ENCODE measurements at places on chromosomes 6 and 20.
A peak's percentile ranks its signal among the peaks of the same experiment; 100 is the strongest.

GRCh38 chr20:9877932-9878495 lies 39.1 kb upstream of the PAK5 start:
- no peak for DNase-seq

DNA sequence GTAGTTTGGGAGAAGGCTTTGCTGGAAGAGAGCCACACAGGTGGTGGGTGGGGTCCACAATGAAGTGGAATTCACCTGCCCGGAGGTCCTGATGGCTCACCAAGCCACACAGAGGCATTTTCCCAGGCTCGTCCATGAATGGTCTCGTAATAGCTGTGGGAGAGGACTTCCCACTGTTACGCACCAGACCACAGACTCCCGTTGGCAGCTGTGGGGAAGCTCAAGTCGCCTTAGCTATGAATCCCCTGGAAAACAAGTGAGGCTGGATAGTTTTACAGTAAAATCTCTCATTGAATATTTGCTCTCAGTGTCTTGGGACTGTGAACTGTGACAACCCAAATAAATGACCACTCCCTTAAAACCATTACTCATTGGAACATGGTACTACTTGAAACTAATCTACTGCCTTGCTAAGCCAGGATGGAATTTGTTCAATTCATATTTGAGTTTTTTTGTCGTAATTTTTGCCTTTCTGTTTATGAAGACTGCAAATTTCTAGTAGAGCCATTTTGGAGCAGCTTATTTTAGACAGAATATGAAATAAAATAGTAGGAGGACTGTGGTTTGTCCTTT lies 79.4 kb downstream of the JAG1 start:
- DNase-seq = peak; percentile 79

DNA sequence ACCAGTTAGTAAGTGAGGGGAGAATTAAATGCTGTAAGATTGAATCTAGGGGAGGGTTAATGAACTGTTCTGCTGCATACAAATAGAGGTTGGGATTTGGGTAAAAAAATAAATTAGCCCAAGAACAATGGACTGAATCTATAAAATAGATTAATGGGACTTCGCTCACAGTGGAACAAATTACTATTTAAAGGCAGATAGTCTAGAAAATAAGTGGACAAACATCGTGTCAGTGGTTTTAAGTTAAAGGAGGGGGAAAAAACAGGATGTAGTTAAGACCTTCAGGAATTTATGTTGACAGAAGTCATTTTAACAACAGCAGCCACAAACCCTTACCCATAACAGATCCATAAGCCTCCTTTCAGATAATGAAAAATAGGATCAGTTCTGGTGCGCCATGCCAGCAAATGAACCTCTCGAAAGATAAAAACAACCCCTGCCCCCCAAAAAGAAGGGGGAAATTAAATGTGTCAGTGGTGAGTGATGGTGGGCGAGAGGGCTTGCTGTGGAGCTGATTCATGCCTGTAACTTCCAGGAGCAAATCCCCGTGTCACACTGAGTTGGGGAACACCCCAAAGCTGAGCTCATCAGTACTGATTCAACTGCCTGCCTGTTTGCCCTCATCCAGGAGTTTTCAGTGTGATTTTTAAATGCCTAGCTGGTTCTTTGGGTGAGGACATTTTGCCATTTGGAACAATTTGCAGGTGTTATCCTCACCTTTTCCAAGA lies 86.8 kb downstream of the PPP1R14C start:
- DNase-seq = no peak

DNA sequence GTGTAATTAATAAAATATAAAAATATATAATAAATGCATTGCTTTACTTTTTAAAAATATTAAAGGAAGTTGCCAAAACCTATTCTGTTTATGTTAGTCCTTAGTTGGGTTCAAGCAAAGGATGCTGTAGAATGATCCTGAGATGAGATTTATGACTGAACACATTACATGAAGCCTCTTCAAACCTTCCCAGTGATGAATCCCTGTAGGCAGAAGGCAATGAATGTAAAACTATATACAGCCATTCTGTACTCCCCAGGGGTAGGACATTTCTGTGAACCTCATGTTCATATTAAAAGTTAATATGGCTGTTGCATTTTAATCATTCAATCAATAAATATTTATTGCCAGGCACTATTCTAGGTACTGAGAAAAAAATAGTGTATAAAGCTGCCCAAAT lies 166.0 kb downstream of the RFPL4B start:
- no peak for DNase-seq

DNA sequence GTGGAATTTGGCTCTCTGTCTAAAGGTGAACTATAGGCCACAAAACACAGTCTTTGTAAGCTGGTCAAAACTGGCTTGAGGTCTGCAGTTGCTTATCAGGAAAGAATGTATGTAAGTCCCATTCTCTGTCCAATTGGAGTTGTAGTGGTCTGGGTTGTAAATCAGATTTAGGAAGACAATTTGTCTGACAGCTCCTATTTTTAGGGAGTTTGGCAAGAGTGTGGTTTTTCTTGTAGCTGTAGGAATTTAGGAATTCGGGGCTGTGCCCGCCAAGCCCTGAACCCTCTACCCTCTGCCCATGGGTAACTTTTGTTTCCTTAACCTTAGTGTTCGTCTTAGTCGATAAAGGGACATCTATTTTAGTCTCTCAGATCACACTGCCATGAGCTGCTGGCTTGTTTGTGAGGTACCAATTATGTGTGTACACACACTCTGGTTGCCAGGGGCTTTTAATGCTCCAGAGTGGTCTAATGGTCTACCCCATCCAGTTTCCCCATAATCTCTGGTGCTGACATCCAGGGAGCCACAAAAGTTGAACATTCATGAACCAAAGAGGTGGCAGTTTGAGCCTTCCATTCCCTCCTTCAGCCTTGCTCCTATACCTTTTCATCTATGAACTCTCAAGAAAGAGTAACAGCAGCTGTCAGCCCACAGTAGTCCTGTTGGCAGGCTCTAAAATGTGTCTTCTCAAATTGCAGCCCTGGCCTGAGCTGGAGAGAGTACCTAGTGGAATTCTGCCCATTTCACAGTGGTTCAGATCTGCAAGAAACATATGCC lies 93.0 kb downstream of the ANKRD6 start:
- no peak for DNase-seq

- no peak for DNase-seq
Measured at GRCh38 chr20:50991076-50991475, 31.8 kb downstream of the KCNG1 start.

DNA sequence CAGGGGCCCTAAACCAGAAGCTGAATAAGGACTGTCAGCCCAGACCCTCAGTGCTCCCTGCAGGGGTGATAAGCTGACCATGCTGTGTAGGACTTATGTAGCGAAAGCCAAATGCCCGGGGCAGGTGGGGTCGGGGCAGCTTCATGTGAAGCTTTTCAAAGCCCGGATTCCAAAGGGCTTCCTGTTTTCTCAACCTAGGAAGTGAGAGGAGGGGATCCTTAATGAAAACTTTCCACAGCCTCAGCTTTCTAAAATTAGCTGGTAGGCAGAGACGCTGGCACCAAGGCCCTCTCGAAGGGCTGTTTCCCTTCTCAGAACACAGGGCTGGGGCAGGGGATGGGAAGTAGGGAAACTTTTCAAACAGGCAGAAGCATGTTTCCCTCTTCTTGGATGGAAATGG lies 148.9 kb downstream of the NFATC2 start:
- no peak for DNase-seq

DNA sequence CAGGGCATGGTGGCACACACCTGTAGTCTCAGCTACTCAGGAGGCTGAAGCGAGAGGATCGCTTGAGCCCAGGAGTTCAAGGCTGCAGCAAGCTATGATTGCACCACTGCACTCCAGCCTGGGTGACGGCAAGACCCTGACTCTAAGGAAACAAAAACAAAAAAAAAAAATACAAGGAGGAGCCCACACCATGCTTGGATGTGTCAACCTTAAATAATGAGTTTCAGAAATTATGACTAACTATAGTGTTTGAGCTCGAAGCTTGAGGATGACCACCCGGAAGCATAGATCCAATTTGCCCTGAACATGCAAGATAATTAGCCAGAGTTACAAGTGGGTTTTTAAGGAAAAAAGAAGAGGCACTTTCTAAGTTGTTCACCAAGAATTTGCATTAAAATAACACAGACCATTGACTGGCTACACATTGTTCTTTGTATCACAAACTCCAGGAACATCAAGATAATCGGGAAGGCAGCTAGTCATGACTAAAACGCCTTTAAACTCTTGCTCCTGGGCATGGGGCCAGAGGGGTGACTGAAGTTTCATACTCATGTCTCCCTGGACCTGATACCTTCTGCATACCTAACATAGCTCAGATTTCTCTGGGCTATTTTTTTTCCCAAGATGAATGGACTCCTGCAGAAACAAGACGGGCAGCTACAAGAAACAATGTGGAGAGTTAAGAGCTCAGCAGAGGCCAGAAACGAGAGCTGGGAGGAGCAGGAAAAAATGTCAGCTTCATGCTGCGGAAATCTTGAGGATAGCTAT lies 289.6 kb downstream of the PREX1 start:
- DNase-seq = peak; percentile 59

GRCh38 chr6:138382498-138383265 lies 5.0 kb downstream of the SMIM28 start:
- DNase-seq = no peak

- no peak for DNase-seq
Measured at GRCh38 chr6:159819932-159820640, 20.0 kb downstream of the PNLDC1 start.

- DNase-seq = no peak
Measured at GRCh38 chr6:126170433-126170832, 169.5 kb upstream of the CENPW start.

DNA sequence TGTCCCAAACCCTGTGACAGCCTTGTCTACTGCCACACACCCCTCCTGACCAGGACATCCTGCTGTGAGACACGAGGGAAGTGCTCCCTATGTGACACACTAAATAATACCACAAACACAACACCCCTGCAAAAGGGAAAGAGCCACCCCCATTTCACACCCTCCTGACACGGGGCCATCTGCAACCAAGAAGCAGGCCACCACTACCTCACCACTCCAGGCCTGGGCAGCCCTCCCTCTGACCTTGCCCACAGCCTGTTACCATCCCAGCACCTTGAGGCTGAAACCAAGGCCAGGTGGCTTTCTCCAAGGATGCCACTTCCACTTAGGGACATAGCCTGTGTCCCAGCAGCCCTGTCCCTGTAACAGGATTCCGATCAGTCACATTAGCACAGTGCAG lies 68.2 kb downstream of the NINL start:
- no peak for DNase-seq

- DNase-seq = no peak
Measured at GRCh38 chr6:158674342-158675131, 24.7 kb downstream of the SYTL3 start.

DNA sequence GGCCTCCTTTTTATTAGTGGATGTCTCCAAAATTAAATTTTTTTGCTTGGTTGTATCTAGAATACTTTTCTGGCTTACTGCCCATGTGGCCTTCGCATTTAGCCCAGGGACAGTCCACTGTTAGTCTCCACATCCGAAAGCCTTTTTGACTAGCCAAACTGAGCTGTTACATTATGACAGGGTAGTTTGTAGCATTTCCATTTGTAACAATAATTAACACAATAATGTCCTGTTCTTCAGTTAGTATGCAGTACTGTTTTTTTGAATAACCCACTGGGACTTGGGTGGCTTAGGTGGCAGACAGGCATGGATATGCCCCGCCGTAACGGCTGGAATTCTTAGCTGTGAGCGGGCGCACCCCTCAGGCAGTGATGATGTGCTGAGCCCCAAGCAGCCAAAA lies 12.7 kb upstream of the BTN3A2 start:
- DNase-seq = no peak

GRCh38 chr6:35310265-35310831 lies 12.7 kb downstream of the DEF6 start:
- DNase-seq = no peak

- no peak for DNase-seq
Measured at GRCh38 chr6:156845454-156846155, 68.4 kb downstream of the ARID1B start.

GRCh38 chr6:1022719-1023118 lies 289.2 kb upstream of the FOXQ1 start:
- DNase-seq = no peak

DNA sequence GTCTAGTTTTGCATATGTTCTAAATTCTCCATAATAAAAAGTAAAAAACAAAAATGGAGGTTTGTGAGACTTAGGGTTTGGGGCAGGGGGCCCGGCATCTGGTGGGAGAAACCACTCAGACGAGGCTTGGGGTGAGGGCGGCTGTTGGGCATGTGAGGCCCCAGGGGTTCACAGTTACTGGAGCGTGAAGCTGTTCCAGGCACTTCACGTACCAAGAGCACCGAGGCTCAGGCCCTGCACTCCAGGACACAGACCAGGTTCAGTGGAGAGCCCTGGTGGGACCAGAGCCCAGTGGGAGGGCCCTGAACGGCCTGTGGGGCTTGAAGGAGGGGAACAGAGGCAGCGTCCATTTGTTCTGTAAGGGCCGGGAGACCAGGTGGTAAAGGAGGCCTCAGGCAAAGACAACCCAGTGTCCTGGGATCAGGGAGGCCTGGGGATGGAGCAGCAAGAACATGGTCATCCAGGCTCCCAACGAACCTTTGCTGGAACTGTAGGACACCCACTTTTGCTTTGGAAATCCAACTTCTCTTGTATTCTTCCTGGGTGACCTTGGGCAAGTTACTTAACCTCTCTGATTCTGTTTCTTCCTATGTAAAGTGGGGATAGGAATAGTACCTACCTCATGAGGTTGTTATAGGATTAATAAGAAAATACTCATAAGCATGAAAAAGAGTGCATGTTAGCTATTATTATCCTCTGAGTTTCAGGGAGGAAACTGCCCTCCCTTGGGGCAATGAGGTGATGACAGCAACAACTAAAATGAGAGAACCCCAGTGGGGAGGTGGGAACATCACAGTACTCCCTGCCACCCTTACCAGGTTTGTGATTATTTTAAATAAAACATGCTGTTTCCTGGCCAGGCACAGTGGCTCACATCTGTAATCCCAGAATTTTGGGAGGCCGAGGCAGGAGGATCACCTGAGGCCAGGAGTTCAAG lies 1.1 kb upstream of the FGD2 start:
- no peak for DNase-seq

DNA sequence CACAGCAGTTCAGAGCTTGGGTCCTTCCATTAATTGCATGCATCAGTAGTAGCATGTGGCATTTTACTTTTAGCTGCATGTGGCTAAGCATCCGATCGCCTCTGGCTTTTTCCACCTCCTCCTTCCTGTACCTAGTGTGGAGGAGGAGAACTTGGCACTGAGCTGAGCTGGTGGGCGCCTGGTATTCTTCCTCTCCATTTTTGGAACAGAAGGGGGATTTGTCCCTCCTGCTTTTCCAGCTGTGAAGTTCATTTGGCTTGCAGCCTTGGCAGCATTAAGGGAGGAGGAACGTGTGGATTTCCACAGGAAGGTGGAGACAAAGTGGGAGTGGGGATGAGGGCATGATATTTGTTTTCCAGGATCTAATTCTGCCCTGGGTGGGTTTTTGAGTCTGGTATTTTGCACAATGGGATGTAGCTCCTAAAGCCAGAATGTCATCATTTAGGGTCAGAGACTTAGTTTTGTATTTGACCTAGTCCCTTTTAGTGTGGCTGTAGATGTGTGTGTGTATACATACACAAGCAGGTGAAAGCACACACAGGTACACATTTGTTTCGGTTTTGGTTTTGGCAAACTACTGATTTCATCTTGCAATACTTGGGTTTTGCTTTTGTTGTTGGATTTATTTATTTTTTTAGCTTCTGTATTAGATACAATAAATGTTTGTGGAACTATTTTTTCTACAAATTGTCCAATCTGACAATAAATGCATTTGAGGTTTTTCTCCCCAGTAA lies 90.0 kb downstream of the SASH1 start:
- no peak for DNase-seq
